Fibroblast of skin of scalp (primary cell): ENCODE measurements at places on chromosomes 4 and X.

DNA sequence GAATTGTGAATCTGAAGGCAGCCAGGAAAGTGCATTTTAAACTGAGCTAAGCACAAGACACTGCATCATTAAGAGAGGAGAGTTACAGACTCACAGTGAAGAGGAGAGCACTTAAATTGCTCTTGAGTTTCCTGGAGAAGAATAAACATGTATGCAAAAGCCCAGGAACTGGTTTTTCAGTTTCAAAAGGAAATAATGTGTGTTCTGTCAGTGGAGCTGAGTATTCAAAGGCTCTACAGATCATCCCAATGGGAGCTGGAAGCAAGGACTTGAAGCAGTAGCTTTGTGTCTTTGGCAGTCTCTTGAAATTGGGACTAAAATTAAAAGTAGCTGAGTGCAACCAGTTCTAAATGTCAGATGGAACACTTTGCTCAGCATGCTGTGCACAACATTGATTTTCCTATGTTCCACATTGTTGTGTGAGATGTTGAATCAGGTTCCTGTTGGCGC lies 147.5 kb upstream of the ANK2 start:
- DNase-seq = no peak

GRCh38 chr4:159582685-159583084 lies 479.8 kb downstream of the RAPGEF2 start:
- no peak for DNase-seq

DNA sequence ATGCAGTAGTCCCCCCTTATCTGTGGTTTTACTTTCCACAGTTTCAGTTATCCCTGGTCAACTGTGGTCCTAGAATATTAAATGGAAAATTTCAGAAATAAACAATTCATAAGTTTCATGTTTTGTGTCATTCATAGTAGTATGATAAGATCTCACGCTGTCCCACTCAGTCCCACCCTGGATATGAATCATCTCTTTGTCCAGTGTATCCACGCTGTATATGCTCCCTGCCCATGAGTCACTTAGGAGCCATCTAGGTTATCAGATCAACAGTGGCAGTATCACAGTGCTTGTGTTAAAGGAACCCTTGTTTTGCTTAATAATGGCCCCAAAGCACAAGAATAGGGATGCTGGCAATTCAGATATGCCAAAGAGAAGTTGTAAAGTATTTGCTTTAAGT lies 16.2 kb upstream of the SYTL4 start:
- no peak for DNase-seq

- DNase-seq = no peak
These were observed 225.1 kb downstream of the NR3C2 start for GRCh38 chr4:148216866-148217814.

DNA sequence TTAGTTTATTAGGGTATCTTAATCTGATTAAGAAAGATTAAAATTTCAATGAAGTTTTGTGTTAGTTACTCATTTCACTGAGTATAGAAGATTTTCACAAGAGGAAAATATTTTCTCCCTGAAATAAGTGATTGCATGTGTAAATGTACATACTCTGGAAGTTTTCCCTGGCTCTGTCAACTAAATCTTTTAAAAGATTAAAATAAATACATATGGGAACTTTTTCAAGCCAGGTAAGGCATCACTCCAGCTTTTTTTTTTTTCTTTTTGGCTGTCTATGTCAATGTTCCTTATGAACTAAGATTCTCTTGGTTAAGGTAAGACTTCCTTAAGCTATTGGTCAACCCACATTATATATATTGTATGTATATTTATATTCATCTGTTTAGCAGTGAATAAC lies 117.6 kb downstream of the CBR4 start:
- no peak for DNase-seq
